ENCODE measurements at places on chromosomes 3 and 15.

DNA sequence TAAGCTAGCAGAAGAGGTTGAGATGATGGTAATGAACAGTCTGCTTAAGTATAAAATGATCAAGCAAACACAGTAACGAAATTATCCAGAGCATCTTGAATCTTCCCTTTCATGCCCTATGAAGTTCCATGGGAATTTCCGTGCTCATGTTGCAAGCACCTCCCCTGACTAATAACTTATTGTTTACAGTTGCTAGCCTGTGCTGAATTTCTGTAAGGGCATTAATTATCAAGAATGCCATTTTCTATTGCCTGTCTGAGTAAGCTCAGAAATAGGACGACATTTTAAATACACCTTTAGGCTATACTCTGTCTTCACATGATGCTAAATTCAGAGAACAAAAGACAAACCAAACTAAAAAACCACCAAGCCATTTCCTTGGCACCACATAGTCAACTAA is 257.5 kb upstream of the LRTM1 start:
- no peak for DNase-seq

- DNase-seq, result no peak
These were observed 7.2 kb downstream of the CLCN2 start for GRCh38 chr3:184354121-184354728.

DNA sequence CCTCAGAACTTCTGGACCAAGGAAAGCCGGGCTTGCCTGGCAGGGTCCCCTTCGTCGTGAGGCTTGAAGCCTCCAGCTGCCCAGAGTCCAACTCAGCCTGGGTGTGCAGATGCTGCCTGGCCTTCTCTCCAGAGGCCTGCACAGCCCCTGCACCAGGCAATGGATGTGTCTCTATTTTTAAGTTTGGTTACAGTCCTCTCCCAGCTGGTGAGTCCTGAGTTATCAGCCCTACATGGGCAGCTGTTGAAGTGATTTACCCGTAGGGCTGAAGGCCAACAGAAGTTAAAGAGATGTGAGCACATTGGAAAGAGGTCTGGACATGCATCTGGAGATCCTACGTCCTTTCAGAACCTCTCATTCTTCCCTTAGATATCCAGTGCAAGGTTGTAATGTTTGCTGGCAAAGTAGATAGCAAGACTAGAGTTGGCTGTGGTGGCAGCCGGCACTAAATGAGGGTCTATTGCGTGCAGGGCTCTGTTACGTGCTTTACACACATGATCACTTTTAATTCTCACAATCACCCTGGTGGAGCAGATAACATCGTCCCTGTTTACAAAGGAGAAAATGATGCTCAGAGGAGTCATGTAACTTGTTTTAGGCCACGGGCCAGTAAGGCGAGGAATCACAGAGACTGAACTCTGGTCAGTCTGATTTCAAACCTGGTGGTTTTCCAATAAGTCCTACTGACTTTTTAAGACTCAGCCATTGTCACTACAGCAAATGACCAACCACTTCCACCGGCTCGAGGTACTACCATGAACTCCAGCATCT is 9.9 kb downstream of the FYCO1 start:
- no peak for DNase-seq

- DNase-seq, result peak; percentile 49
These were observed 246.3 kb upstream of the SEMA6D start for GRCh38 chr15:47470983-47471382.

- DNase-seq, result no peak
These were observed 33.6 kb upstream of the DUT start for GRCh38 chr15:48297668-48298067.

- no peak for DNase-seq
These were observed 979 bp upstream of the ZNF621 start for GRCh38 chr3:40523781-40524180.

DNA sequence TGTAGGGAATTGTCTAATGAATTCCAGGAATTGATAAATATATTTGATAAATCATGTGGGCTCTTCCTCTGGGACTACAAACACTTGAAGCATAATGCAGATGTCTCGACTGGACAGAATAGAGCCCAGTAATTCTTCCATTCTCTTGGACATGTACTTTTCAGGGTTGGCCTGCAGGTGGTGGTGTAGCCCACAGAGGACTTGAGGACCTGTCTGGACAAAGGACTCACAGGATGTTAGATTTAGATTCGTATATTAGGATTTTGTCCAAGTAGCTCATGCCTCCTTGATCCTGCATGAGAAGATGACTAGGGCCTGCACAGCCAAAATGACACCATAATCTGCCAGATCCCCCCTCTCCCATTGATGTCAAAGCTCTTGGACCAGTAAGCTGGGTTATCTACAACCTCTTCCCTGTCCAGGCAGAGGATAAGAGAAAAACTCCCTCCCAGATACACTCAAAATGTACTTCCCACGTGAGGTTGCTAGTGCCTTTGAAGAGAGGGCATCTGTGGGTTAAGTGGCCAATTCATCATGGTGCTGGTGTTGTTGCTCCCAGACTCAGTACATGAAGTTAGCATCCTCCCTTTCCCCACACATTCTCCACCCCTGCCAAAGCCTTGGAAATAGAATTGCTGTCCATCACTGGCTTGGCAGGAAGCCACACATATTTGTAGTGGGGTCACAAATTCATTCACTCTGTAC is 88.6 kb upstream of the ZNF280D start:
- DNase-seq, result no peak

GRCh38 chr3:103653996-103654395 is 1219.2 kb downstream of the ZPLD1 start:
- no peak for DNase-seq

GRCh38 chr3:78906245-78906644 is 861.6 kb downstream of the ROBO1 start:
- no peak for DNase-seq

DNA sequence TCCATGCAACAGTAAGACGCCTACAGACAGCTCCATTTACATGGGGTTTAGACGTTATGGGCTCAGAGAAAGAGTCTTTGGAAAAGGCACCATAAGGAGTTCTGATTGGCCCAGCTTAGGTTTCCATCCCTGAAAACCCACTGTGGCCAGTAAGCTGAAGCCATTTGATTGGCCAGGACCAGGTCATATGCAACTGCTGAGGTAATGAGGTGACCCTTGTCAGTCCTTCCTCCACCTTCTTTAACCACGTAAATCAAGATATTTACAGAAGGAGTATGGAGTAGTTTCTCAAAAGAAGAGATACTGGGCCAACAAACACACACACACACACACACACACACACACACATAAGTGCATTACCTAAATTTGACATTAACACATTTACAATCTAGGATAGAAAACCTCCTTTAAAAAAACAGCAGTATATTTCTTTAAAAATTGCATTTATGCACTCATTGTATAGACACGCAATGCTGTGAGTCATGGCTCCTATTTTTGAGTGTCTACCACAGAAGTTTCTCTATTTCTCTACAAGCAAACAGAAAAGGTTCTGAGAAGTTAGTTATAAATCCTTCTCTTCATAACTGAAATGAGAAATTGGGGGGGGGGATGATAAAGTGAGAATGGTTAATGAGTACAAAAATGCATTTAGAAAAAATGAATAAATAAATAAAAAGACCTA is 16.3 kb upstream of the MB21D2 start:
- DNase-seq, result no peak

GRCh38 chr3:38111696-38112377 is 25.1 kb downstream of the ACAA1 start:
- no peak for DNase-seq

DNA sequence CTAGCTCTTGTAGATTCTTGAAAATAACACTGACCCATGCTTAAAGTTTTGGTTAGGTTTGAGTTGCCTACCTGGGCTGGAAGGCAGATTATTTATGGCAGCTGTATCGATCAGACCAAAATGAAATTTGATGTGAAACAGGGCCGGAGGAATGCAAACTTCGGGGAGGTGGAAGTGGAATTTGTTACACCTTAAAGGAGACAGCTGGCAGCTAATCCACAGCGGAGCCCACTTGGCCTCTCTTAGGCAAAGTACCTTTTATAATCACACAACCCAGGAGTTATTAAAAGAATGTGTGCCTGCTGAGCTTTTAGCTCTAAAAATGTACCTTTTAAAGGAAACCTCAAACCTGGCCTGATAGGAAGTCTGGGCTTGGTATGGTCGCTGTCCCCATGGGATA is 250.9 kb upstream of the TPM1 start:
- DNase-seq, result no peak

- DNase-seq, result no peak
These were observed 13.1 kb upstream of the ETV5 start for GRCh38 chr3:186121968-186122367.

GRCh38 chr15:41804916-41805666 is 22.8 kb upstream of the JMJD7 start:
- DNase-seq, result no peak

DNA sequence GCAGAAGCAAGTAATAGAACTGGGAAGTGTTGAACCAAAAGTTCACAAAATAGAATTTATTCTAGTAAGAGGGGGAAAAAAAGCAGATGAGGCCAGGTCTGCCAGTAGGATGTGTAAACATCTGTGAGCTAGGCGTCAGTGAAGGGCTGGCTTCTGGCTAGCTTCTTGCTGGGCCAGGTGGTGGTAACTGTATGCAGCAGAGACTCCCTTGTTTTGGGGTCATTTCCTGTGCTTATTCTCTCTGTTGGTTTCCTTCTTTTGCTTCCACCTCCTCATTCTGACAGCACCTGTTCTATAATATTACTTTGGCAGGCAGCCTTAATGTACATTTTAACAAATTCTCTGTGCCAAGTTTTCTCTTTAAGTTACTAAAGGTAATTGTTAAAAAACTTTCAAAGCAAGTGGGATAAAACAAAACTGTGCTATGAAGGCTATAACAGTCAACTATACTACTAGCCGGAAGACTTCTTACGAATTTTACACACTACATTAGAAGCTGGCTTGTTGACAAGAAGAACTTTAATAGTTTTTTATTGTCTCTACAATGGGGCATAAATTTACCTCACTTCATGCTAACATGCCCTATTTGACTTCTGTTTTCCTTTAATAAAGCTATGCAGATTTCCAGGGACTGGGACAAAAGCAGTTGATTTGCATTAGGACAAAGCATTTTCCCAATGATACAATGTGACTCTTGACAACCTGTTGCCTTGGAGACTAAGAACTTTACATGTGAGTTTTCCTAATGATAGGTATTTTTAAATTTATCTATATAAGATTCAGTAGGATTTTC is 318.8 kb upstream of the NAALADL2 start:
- DNase-seq, result peak; percentile 6

- no peak for DNase-seq
These were observed 145.4 kb downstream of the KLHL25 start for GRCh38 chr15:85649372-85649771.

- no peak for DNase-seq
These were observed 179.5 kb upstream of the EIF1B start for GRCh38 chr3:40129981-40130380.

- DNase-seq, result no peak
These were observed 1009.1 kb upstream of the SEMA6D start for GRCh38 chr15:46708226-46708625.

GRCh38 chr3:85821130-85821756 is 862.5 kb downstream of the CADM2 start:
- no peak for DNase-seq

GRCh38 chr3:52052831-52053306 is 3.5 kb downstream of the DUSP7 start:
- DNase-seq, result no peak

GRCh38 chr3:99700631-99701268 is 62.4 kb downstream of the COL8A1 start:
- DNase-seq, result no peak

DNA sequence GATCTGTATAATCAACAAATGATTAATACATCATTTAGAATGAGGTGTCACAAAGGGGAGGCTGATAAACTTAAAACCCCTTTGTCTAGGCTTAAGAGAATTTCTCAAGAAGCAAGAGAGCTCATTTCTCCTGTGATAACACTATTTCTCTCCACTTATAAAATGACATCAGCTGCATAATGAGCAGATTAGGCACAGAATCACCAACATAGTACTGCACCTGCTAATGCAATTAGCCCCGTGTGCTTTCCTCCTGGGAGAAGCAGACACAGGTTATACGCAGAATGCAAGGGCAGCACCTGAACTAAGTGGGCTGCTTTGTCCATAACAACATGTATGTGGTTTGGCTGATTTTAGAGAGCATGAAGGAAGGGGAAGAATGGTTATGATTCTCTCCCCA is 515.3 kb upstream of the CFAP20DC start:
- DNase-seq, result no peak

Data from spinal cord (tissue), 10 donors.